ENCODE measurements at places on chromosomes 2 and 18. TPM values are rescaled to one million over a fixed set of nuclear protein-coding genes. Genes with fewer than 3 reads are reported as not detected.

Gene MYL12A
- polyA plus RNA-seq: 456 TPM

GRCh38 chr2:3598912-3599854, 4.3 kb downstream of the COLEC11 start:
- no peak for DNase-seq

Gene RAX
- not detected for polyA plus RNA-seq

Gene WDR7
- polyA plus RNA-seq: 8.9 TPM

Gene SERTAD2
- polyA plus RNA-seq: 30.4 TPM

- peak; percentile 80 for DNase-seq
Measured at GRCh38 chr2:75480971-75481836, 79.5 kb downstream of the EVA1A start.

Gene ACOXL
- 0.12 TPM for polyA plus RNA-seq

GRCh38 chr2:42622943-42623676, 54.7 kb downstream of the MTA3 start:
- DNase-seq: no peak

GRCh38 chr2:37838541-37839167, 86.4 kb upstream of the RMDN2 start:
- no peak for DNase-seq

DNA sequence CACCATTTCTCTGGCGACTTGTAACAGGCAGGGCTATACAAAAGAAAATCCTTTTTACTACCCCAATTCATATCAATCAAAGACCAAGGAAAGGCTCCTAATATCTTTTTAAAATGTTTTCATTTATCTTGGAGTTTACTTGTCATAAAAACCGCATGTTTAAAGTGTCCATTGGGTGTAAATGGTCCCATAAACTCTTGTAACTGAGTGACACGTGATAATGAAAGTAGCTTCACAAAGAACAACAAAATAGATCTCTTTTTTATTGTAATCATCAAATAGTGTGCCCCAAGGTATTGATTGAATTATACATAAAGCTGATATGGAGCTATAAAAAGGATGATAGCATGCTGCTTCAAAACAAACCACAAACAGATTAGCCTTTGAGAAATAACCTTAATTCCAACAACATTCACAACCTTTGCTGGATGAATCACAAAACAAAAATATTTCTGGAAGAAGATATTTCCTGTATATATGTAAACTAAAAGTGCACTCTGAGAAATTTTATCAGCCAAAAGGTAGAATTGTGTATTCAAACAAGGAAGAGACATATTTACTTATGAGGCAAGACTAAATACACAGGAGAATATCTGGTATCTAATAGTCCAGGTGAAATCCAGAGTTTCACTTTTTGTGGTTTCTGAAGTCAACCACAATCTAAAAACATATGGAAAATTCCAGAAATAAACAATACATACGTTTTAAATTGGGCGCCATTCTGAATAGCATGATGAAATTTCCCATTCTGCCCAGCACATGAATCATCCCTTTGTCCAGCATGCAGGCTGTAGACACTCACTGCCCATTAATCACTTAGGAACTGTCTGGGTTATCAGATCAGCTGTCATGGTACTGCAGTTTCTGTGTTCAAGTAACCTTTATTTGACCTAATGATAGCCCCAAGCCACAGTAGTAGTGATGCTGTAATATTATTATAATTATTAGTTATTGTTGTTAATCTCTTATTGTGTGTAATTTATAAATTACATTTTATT, 237.5 kb downstream of the PIK3C3 start:
- DNase-seq: no peak

Gene MC4R
- polyA plus RNA-seq: 0.38 TPM

Data from muscle of leg (tissue), 16 donors.